ENCODE measurements at places on chromosomes 7 and 10.
A peak's percentile ranks its signal among the peaks of the same experiment; 100 is the strongest.

DNA sequence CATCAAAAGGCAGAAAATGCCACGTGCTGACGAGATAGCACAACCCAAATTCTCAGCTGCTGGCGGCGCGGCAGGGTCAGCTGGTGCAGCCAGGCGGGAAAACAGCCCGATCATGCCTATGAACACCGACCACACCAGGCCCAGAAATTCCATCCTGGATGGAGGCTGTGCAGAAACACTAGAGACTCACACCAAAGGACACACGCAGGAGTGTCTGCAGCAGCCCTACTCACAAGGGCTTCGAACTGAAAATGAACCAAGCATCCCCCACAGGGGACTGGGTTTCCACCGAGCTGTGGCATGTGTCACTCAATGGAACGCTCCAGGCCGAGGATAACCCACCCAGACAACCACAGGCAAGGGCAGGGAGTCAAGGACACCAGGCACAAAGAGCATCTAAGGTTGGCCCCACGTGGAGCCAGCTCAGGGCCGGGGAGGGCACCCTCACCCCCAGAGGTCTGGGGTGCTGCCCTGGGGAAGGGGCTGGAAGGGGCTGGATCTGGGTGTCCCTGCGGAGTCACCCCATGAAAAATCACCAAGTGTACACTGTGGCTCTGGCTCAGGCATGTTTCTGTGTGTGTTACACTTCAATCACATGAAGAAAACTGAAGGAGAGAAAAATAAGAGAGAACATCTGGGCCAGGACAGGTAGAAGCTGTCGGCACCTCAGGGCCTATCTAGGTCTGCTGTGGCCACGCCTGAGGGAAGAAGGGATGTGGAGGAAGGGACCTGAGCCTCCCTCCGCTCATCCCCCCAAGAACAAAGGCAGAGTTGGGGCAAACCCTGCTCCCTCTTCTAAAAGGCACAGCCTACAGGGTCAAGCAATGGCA lies 33.0 kb downstream of the RASGEF1A start:
- DNase-seq: no peak

GRCh38 chr10:121435099-121435875 lies 163.0 kb downstream of the FGFR2 start:
- no peak for DNase-seq

- DNase-seq: no peak
These were observed 32.3 kb upstream of the ARL4A start for GRCh38 chr7:12655161-12655560.

DNA sequence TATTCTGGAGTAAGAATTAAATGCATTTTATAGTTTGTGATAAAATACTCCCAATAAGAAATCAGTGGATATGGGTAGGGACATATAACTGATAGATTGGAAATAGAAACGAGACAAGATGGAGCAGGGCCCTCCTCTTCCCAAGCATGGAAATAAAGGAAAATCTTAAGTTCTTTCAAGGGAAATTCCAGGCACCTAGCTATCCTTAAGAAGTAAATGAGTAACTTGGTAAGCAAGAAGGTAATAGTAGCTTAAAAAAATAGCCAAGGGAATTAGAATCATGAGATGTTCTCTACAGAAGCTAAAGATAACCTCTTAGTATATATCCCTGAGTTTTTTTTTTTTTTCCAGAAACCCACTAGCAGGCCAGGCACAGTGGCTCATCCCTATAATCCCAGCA lies 105.5 kb upstream of the FAM3C start:
- no peak for DNase-seq

DNA sequence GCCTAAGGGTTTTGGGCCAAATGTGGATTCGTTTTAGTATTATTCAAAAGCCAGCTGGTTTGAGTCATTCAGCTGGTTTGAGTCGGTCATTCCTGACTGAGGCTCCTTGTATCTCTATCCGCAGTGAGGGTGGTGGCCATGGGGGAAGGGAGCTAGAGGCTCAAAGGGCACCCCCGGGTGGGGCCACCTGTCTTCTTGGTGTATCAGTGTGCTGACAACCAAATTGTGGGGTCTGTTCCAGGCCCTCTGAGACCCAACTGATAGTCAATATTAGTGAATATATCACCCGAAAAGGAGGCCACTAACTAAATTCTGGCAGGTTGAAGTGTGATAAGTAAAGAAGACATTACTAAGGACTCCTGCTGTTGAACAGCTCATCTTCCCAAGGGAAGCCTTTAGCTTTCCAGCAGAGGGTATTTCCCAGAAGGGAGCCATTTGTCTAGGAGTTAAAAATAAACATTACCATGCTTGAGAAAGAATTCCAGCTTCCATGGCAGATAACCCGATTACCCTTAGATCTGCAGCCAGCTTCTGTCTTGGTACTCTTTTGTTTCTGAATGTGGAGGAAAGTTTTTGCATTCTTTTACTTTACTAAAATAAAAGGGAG lies 29.9 kb upstream of the DDX50 start:
- DNase-seq: peak; percentile 2

DNA sequence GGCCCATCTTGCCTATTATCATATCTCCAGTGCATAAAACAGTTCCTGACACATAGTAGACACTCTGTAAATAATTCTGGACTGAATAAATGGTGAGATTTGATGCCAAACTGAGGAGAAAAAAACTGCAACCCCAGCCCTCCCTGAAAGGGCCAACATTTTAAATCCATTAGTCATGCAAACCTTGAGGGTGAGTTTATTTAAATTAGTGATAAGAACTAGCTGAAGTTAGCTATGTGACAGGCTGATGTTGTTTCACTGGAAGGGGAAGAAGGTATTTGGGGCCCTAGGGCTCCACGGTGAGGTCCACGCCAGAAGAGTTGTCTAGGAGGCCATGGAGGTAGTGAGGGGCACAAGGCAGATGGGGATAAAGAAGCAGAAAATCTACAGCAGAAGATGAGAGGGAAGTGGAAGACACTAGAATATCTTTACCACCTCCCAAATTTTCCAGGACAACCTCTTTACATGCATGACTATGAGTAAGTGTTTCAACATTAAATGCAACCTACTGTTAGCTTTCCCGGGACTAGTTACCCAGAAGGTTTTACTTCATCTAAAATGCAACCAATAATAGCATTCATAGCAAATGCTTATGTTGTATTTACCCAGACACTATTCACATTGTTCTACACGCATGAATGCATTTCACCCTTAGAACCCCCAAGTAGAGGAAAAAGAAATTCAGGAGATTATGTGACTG lies 183.2 kb upstream of the LYZL1 start:
- peak; percentile 66 for DNase-seq

DNA sequence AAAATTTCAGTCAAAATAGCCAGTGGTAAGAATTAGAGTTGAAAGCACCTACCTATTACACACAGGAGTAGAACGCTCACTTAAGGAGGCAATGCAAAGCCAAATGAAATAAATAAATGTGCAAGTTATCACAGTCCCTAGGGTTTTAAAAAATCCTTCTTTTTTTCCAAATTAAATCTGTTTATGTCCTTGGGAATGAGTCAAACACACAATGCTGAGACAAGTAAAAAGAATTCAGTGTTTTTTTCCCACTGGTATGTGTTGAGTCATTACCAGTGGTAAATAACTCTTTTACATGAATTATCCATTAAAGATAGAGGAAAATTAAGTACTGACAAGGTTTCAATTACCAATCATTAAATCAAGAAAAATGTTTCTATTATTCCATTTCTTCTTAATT lies 438.6 kb downstream of the TNS3 start:
- peak; percentile 23 for DNase-seq

DNA sequence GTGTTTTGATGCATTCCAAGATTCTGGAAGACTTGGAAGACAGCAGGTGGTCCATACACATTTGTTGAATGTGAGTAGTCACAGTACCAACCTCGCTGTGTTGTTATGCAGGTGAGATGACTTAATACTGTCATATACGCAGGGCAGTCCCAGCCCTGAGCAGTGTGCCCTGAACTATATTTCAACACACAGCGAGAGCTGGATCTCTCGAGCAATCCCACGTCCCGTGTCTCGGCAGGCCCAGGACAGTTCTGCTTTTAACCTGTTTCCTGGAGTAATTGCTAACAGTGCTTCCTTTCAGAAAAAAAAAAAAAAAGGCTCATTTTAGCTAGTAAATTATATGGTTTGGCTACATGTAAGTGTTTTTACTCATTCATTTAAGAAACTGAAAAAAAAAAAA lies 179.7 kb downstream of the PRKCQ start:
- no peak for DNase-seq

GRCh38 chr10:277963-278362 lies 142.7 kb downstream of the ZMYND11 start:
- no peak for DNase-seq

- DNase-seq: no peak
These were observed 17.1 kb downstream of the ZNF485 start for GRCh38 chr10:43623351-43623750.

GRCh38 chr7:23123007-23123406 lies 17.4 kb downstream of the KLHL7 start:
- DNase-seq: no peak

- DNase-seq: no peak
These were observed 94.7 kb downstream of the GALNT11 start for GRCh38 chr7:152120210-152120609.

DNA sequence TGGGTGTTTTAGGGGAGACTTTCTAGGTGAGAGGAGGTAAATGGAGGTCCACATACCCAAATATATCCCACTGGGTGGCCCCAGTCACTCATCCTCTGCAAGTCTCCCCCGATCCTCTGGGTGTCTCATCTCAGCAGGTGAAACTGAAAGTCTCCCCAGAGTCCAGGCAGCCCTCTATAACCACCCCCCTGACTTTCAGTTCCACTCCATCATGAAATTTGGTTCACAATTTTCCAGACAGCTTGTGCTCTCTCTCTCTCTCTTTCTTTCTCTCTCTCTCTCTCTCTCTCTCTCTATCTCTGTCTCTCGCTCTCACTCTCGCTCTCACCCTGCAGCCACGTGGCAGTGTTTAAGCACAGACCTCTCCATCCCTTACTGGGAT lies 56.7 kb upstream of the ELN start:
- DNase-seq: no peak

GRCh38 chr7:50068850-50069551 lies 24.0 kb downstream of the ZPBP start:
- peak; percentile 76 for DNase-seq

- no peak for DNase-seq
These were observed at the start of gene SCRN1 for GRCh38 chr7:29989257-29989995. TSS of gene SCRN1 (minus strand) at chr7:29989801. CDS start at chr7:29969067, 20,734 bp downstream.

- DNase-seq: no peak
These were observed 113.0 kb downstream of the SGMS1 start for GRCh38 chr10:50510517-50511473.

DNA sequence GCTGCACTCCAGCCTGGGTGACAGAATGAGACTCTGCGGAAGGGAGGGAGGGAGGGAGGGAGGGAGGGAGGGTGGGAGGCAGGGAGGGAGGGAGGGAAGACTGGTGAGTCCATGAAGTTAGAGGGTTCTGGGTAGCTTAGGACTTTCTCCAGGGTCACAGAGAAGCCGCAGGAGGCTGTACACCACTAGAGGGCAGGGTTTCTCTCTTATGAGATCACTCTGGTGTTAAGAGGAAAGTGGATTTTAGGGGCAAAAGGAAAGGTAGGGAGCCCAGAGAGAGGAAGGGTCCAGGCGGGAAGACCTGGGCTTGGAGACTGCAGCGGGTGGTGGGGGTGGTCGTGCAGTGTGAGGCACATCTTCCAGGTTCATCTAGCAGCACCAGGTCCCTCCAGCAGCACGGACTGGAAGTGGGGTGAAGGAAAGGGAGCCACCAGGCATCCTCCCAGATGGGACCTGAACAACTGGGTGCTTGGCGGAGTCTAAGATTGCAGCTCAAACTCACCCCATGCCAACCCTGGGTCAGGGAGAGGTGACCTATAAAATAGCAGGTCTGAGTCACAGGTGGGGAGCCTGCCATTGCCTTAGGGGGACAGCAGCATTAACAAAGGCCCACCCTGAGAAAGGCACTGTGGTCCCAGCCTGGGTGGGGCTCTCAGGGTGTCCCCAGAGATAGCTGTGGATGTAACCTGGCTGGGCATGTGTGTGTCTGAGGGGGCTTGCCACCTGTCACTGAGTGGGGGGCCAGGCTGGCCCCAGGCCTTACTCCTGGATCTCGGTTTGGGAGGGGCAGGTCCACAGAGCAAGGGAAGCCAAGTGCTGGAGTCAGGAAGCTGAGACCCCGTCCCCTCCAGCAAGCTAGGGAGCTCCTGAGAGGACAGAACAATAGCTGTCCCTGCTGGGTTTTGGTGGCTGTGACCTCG lies 48.5 kb upstream of the SLC29A3 start:
- DNase-seq: peak; percentile 60

DNA sequence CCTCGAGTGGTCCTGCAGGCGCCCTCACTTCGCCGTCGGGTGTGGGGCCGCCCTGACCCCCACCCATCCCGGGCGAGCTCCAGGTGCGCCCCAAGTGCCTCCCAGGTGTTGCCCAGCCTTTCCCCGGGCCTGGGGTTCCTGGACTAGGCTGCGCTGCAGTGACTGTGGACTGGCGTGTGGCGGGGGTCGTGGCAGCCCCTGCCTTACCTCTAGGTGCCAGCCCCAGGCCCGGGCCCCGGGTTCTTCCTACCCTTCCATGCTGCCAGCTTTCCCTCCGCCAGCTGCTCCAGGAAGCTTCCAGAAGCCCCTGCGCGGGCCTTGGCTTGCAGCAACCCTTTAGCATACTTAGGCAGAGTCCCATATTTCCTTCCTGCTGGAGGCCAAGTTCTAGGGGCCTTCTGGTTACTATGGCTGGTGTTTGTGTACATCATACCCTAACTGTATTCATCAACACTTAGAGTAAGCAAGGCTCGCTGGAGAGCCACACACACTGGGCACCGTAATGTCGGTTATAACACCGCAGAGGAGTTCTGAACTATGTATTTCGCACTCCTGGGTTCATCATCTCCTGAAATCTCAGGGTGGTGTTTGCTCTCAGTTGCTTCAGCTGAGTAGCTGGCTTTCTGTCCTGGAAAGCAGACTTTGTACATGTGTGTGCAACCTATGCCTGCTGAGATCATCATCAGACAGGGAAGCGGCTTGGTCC lies 471 bp downstream of the MGMT start:
- peak; percentile 5 for DNase-seq

DNA sequence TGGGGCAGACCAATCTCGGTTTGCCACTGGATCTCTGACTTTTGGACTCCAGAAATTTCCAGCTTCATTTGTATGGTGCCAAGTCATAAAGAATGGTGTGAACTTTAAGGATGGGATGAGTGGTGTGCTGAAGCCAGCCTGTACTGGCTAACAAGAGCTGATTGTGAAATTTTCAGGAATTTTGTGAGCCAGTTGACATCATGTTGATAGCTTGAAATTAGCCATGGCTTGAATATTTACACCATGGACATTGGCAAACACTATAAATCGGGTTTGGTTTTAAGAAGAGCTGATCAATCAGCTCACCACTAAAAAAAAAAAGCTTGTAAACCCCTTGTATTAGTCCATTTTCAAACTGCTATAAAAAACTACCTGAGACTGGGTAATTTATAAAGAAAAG lies 14.1 kb upstream of the MYH16 start:
- peak; percentile 73 for DNase-seq

DNA sequence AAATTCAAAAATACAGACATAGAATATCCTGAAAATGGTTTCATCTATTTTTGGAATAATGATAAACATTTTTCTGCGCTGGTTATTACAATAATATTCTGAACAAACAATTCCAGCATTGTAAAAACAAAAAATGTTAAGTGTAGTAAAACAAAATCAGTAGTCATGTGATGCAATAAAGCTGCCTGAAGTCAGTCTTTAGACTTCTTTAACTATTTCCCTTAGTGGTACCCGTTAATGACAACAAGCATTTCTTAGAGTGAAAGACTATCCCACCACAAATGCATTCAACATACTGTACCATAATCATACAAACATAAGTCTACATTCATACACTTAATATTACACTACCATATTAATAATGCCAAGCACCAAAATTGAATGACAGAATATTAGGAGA lies 1.6 kb downstream of the SKAP2 start:
- no peak for DNase-seq
